Right renal cortex interstitium (tissue), 3 donors: ENCODE measurements at places on chromosomes 1 and 21.

- no peak for DNase-seq
These were observed at the start of gene RIMKLA for GRCh38 chr1:42380586-42381279. RIMKLA (plus strand) TSS chr1:42380792; CDS start chr1:42380935, 143 bp downstream.

DNA sequence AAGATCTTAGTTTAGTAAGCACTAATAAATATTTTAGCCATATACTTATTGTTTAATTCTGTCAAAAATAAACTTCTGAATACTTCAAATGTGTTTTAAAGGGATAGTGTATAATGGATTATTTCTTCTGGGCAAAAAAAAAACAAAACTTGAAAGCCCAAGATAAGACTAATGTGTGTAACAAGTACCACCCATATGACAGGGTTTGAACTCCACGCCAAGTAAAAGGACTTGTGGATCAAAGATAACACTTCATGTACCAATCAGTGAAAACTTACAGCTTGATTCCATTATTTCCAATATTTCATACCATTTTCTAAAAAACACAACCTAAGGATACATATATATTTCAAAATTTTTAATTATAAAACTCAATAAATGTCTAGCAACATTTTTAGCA is 59.5 kb downstream of the DENND1B start:
- no peak for DNase-seq

GRCh38 chr1:162605225-162605927 is 26.9 kb upstream of the DDR2 start:
- DNase-seq: no peak

GRCh38 chr1:22342734-22343191 is 108.9 kb upstream of the ZBTB40 start:
- DNase-seq: no peak

DNA sequence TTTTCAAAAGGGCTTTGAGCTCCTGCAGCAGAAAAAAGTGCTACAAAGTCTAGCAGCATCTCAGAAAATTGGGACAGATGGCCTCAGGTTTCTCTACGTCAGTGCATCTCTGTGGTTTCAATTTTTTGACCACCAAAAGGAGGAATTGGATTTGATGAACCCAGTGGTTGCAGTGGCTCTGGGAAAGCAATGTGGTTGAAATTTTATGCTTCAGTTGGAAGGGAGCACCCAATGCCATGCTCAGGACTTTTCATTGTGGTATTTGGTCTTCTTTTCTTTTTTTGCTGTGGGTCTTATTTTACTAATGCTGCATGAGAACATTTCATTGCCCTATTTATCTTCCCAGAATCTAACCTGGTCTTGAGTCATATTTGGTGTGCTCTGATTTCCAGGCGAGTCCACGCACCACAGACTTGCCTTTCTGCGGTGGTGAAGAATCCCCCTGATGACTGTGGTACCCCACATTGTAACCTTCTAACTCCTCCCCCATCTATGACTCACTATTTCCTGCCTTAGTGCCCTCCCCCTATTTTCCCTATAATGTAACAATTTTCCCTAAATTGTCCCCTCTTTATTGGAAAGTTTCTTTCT is 56.7 kb downstream of the S1PR1 start:
- no peak for DNase-seq

DNA sequence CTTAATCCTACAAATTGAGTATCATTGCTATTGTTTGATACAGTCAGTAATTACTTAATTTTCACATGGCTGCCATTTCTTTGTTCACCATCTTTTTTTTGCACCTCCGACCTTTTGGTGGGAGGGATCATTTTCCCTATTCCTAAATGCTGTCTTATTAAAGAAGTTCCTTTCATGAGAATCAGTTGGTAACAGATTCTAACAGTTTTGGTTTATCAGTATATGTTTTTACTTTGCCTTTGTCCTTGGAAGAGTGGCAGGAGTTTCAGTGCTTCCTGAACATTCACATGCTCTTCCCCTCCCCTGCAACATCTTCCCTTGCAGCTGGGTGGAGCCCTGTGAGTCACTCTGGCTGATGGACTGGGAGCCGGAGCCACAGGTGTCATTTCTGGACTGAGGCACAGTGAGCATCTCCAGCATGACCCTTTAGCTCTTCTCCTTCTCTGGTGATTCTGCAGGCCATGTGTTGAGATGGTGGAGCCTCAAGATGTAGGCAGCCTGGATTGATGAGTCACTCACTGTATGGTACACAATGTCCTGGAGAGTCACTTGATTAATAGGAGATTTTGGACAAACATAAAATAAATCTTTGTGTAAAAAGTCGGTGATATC is 217.7 kb downstream of the URB2 start:
- no peak for DNase-seq

- no peak for DNase-seq
These were observed 57.8 kb downstream of the FOXO6 start for GRCh38 chr1:41418857-41419583.

DNA sequence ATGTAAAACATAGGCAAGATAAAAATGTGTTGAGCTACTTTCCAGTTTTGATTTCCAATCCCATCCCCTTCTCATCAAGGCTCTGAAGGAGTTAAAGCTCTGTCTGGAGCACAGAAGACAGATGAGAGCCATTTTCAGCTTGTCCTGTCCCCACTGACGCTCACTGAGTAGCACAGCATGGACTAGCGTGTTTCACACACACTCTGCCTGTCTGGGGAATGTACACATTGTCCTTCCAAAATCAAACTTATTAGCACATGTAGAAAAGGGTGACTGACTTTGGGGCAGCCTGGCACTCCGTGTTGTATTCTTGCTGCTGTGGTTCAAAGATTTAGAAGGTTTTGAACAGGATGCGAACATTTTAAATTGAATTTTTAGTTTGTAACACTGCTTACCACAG is 139.2 kb downstream of the NEK7 start:
- no peak for DNase-seq

GRCh38 chr1:207261971-207262370 is 59.5 kb upstream of the CD55 start:
- DNase-seq: no peak
